ENCODE measurements at places on chromosomes 2 and 18.

- DNase-seq: no peak
Observed at GRCh38 chr18:49464718-49465598, 4.5 kb upstream of the DYM start.

DNA sequence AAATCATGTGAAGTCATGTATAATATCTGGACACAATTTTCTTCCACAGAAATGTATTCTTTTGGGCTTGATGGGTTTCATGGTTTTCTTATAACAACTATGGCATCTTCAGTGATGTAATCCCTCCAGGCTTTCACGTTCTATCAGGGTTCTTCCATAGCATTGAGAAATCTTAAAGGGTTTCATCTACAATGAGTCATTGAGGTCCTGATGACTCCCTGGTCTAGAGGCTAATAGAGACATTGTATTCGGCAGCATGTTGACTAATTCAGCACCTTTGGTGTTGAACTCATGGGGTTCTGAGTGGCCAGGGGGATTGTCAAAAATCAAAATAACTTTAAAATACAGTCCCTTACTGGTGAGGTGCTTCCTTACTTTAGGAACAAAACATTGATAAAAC lies 614.0 kb upstream of the CRIM1 start:
- DNase-seq: no peak

GRCh38 chr2:224890372-224890771 lies 151.9 kb downstream of the DOCK10 start:
- DNase-seq: no peak

GRCh38 chr2:152657043-152657442 lies 60.2 kb downstream of the PRPF40A start:
- DNase-seq: no peak

DNA sequence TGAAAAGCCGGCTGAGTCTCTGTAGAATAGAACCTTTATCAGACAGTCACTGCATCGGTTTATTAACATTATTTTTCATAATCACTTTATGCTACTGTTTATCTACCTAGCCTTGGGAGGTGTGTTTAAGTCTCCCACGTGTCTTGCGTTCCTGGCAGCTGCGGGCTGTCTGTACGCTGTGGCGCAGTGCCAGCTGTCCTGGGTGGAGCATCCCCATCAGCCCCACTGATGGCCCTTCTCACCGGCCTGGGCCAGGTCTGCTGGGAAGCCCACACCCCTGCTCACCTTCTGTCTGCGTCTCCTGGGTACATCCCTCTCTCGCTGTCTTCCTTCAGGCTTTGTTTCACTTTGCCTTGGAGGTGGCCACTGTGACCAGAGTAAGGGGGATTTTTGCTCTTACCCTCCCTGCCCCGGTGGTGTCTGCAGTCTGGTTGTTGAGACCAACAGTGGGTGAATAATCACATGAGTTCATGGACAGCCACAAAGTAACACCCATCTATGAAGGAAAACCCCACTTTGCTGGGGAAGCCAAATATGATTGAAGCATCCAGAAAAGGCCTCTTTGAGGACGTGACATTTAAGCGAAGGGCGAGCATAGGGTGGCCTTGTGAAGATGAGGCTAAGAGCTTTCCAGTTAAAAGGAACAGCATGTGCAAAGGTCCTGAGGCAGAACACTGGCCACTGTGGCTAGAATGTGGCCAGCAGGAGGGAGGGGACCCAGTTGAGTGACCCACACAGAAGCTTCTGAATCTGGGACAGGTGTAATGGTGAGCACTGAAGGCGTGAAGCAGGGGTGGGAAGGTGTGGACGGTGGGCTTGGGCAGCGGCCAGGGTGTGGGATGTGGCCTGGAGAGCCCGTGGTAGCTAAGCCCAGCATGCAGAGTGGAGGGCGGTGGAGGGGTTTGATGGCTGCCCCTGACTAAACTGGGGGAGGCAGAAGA lies 41.7 kb downstream of the RAMP1 start:
- DNase-seq: no peak

- DNase-seq: no peak
Observed at GRCh38 chr2:120451334-120451733, 105.4 kb downstream of the INHBB start.

GRCh38 chr2:160294339-160294803 lies 94.3 kb upstream of the ITGB6 start:
- DNase-seq: no peak

GRCh38 chr18:32798209-32798960 lies 25.6 kb upstream of the KLHL14 start:
- no peak for DNase-seq

DNA sequence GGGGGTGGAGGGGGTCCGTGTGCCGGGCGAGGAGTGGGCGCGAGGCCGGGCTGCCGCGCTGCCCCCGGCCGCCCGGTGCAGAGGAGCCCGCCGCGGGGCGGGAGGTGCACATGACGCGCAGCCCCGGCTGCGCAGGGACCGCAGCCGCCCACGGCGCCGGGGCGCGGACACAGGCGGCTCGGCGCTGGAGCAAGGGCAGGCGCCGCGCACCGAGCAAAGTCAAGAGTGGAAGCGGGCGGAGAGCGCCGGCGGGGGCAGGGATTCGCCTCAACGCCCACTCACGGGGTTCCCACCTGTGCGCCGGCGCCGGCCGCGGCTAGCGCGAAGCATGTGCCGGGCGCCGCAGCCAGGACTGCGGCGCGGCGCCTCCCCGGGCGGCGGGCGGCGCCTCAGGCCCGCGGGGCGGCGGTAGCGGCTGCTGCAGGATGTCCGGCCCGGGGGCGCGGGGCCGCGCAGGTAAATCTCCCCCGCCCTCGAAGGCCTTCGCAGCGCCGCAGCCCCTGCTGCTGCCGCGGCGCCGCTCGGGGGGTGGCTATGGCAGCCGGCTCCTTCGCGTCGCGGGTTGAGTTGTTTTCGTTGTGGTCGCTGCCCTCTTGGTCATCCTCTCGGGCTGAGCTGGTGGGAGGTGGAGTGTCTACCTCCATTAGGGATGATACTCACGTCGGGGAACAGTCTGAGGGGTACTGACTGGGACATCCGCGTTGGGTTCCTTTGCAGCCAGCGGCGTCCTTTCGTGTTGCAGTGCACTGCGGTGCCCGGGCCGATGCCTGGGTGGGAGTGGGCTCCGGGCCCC lies 216.3 kb upstream of the DTNA start:
- no peak for DNase-seq

- DNase-seq: no peak
Observed at GRCh38 chr2:153873052-153874048, 1.6 kb downstream of the GALNT13 start.

DNA sequence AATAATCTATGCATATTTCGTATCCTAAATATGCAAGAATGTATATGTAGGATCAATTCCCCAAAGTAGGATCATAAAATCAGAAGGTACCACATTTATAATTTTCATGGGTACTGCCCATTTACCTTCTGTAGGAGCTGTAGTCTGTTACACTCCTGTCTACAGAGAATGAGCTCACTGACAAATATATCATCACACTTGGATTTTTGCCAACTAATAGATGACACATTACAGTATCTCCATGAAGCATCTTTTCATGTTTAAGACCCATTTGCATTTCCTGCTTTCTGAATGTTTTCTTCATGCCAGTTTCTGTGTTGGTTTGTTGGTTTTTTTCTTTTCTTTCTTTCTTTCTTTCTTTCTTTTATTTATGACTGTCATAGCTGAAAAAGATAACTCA lies 70.9 kb upstream of the EML6 start:
- no peak for DNase-seq

DNA sequence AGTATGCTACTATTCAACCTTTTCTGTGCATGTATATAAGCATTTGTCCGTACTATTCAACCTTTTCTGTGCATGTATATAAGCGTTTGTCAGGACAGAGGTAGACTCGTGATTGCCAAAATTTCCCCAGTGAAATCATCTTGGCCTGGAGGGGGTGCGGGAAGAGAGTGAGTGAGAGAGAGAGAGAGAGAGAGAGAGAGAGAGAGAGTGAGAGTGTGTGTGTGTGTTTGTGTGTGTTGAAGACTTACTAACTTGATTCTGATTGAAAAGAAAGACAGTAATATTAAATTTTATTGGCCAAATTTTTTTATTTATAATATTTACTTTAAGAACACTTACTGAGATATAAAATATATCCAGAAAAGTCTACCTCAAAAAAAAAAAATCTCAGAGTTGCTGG lies 19.1 kb downstream of the FAM117B start:
- no peak for DNase-seq

- DNase-seq: no peak
Observed at GRCh38 chr2:99238599-99238998, 16.9 kb downstream of the LYG2 start.

DNA sequence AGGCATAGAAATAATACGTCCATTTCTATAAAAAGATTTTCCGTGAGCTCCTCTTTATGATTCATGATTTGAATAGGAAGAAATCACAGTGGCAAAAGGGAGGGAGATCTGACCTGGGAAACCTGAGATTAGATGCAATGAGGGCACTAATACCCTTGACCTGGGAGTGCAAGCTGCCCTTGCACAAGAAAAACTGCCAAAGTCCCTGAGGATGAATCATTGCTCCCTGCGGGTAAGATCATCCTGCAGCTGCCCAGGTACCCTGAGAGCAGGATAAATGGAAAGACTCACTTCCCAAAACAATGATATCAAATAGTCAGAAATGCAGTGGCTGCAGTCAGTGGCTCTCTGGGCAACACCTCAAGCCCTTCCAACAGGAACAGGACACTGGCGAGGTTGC lies 11.6 kb downstream of the FHL2 start:
- DNase-seq: no peak

GRCh38 chr2:227301523-227301922 lies 23.5 kb upstream of the MFF start:
- DNase-seq: no peak

DNA sequence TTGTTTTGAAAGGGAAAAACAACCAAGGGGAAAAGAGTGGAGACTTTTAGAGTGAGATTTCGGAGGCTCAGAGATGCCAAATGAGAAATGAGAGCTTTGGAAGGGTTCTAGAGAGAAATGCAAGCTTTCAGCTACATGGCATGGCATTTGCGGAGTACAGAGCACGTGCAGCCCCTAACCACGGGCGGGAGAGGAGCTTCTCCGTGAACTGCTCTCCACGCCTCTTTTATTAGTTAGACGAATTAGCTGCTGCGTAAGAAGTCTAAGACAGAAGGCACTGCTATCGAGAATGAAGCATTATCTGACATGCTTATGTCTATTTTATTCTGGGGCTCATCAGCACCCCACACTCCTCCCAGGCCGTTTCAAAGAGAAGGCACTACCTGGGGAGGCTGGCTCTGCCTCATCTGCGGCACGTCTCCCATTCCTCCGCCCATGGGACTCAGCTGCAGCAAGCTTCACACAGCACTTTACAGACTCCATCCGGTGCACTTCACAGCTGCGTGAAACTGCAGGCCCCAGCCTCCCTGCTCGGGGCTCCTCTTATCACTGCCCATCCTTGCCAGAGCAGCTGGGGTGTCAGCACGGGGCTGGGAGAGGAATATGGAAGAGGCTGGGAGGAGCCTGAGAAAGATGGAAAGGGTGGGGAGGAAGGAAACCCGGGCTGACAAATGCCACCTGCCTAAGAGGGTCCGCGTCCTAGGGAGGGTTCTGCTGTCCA lies 207.3 kb upstream of the APCDD1 start:
- DNase-seq: no peak

- DNase-seq: no peak
Observed at GRCh38 chr2:101360232-101360631, 27.1 kb downstream of the CREG2 start.

- DNase-seq: no peak
Observed at GRCh38 chr18:49794743-49795142, 18.6 kb downstream of the ACAA2 start.

- DNase-seq: peak; percentile 7
Observed at GRCh38 chr2:74740741-74741431, 86.8 kb downstream of the SEMA4F start.

DNA sequence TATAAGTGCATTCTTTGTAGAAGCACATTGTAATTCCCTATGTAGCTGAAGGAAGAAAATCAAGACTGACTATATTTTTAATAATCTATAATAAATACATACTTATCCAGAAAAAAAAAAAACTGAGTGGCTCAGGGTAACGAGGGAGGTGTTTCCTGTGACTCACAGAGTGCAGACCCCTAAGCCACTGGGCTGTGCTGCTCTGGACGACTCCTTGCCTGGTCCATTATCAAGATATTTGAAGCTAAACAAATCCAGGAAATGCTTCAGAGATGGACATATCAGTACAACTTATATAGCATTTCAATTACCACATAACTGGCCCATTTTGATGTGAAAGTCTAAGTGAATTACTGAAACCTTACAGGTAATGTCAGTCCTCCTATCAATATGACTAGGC lies 80.6 kb downstream of the PIGN start:
- DNase-seq: no peak

DNA sequence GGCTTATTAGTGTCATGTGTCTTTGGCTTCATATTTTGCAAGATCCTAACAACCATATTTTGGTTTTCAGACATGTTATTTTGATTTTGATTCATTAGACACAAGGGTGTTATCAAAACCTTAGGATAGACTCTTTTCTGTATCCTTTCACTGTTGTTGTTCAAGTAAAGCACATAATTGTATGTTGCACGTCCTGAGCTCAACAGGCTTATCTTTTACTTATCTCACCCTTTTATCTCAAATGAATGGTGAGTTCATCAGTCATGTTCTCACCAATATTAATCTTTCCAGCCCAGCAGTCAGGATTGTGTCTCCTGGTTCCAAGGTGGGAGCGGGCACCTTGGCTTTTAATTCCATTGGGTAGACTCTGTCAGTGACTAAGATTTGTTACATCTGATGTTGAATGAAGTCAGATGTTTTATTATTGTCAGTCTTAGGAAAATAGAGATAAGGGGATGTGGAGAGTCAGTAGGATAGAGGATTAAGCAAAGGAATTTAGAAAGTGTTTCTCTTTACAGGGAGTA lies 11.9 kb downstream of the GPN1 start:
- no peak for DNase-seq

DNA sequence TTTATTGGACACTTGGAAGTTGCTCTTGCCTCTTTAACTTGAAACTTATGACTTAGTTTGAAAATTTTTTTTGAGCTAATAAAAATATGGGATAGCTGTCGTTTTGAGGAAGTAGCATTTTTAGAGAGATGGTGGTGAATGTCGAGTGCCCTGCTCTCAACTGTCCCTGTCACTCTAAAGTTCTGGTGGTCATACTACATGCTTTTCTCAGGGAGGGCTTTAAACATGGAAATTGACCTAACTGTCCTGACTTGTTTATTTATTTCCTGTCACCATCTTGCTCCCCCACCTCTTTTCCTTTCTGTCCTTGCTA lies 16.0 kb downstream of the CEP192 start:
- DNase-seq: no peak

DNA sequence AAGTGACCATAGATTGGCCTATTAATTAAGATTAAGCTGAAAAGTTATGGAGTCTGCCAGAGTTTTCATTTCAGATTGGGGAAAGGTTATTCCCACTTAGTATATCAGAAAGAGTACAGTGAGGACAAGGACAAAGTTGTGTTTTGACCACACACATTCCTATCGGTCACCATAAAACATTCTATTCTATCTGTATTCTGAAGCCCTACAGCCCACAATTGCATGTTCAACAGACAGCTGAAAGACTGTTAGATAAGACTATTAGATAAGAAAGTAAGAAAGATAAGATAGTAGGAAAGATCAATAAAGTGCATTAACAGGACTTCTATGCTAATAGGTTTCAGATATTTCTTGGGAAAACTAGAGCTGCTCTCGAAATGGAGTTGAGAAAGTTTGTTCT lies 26.7 kb upstream of the ACYP2 start:
- no peak for DNase-seq

All from CD4-positive, alpha-beta T cell treated with Interleukin-12 subunit alpha and Interleukin-12 subunit beta, for 1 hour (primary cell).